ENCODE measurements at places on chromosomes 12 and 14. TPM values are rescaled to one million over a fixed set of nuclear protein-coding genes. Genes with fewer than 3 reads are reported as not detected.

DNA sequence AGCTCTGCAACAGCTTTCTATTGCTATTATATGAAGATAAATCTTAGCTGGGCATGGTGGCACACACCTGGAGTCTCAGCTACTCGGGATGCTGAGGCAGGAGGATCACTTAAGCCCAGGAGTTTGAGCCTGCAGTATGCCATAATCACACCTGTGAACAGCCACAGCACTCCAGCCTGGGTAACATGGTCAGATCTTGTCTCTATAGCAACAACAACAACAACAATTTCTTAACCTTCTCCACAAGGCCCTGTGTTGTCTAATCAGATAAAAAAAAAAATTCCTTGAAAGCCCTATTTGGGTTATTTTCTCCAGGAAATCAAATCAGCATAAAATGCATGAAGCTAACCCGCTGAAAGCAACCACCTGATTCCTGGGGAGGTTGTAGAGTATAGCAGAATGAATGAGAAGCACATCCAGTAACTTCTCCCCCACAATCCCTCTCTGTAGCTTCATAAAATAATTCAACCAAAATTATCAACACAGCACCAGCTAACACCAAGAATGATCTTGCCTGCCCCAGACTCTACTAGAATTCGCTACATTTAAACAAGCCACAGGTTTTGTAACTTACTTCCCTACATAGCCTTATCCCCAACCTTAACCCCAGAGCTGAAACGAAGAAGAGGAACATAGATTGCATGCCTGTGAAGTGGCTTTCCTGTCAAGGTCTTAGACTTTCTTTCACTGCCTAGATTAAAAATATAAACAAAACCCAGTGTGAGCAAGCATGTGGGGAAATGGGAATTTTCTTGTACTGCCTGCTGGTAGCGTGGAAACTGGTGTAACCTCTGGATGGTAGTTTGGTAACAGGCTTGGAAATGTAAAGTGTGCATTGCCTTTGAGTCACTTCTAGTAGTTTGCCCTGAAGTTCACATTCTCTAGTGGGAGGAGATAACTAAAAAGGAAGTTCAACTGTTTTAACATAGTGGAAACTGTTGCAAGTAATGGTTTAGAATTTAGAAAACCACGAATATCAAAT lies 6.0 kb upstream of the STK38L start:
- DNase-seq = no peak

GRCh38 chr12:28855761-28856310 lies 293.2 kb upstream of the FAR2 start:
- no peak for DNase-seq

- DNase-seq = no peak
These were observed 54.2 kb downstream of the SUSD6 start for GRCh38 chr14:69665631-69666030.

GRCh38 chr12:107660235-107660634 lies 25.4 kb upstream of the PWP1 start:
- no peak for DNase-seq

DNA sequence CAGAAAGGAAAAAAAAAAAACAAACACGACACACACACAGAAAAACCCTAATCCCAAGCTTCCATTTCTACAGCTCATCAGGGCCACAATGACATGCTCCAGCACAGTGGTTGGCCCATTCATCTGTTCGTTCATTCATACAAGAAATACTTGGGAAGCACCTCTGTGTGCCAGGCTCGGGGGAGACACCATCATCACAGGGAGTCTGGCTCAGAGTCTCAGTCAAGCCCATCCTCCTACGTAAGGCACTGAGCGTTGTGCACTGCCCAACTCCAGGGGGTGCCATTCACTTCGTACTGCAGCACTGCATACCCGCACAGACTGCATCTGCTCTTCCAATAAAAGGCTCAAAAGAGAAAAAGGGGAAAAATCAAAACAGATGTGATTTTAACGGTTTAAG lies 15.3 kb downstream of the VPS37B start:
- DNase-seq = no peak

DNA sequence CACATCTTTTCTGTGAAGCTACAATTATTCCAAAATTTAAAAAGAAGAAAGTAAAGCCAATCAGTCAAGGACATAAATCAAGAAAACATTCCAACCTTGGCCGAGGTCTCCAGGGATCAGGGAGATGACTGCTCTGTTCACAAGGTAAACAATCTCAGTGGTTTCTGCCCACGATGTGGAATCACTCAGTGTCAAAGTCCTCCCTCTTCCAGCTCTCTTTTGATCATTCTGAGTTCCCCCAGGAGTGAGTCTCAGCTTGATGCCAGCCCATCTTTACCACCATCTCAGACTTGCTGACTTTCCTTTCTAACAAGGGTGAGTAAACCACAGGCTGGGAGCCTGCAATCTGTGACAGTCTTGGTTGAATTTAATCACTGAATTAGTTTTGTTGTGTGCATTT lies 4.8 kb upstream of the SERPINA9 start:
- DNase-seq = no peak

DNA sequence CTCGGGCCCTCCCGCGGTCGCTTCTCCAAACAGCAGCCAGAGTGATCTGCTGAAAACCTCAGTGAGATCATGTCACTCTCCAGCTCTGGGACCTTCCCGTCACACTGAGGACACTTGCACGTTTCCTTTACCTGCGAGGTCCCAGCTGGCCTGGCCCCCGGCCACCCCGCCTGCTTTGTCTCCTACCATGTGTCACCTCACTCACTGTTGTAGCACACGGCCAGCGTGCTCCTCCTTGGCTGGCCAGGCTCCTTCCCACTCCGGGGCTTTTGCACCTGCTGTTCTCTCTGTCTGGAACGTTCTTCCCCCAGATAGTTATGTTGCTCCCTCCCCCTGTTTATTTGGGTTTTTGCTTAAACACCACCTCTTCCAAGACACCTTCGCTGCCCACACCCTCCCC lies 199.0 kb downstream of the TSPAN9 start:
- no peak for DNase-seq

DNA sequence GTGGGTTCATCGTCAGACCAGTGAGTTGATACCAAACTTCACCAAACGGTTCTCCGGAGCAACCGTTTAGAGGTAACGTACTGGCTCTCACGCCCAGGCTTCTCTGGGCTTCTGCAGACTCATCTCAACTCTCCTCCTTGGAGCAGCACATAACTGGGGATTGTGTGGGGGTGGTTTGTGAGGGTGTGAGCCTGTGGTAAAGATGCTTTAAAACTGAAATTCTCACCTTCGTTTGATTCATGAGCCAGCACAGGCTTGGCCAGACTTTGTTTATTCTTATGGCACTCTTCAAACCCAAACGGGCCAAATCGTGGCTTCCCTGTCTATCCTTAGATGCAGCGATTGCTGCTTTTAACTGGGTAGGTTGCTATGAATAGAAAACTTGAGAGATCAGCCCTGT lies 121.3 kb downstream of the SAMD4A start:
- DNase-seq = no peak

GRCh38 chr14:70047598-70048312 lies 141.0 kb downstream of the SLC8A3 start:
- peak; percentile 72 for DNase-seq

- no peak for DNase-seq
These were observed 106.4 kb downstream of the EFCAB11 start for GRCh38 chr14:89848165-89848564.

DNA sequence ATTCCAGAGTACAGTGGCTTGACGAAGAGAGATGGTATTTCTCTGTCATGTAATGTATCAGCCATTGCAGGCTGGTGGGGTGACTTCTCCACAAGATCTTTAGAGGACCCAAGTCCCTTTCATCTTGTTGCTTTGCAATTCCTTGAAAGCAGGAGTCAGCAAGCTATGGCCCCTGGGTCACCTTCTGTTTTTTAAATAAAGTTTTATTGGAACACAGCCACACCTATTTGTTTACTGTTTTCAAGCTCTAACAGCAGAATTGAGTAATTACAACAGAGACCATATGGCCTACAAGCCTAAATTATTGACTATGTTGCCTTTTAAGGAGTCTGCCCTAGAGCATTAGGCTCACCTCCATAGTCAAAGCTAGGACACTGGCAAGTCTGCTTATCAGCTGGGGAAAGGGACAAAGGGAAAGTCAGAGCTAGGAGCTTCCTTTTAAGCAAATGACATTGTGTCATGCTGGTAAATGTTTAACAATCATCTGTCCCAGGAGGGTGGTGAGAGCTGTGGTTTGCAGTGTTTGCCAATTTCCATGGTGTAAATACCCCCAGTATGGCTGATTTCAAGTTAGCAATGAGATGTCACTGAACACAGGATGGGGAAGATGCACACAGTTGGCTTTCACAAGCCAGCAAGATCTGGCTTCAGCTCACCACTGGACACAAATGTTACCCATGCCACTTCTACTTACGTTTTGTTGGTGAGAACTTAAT lies 87.7 kb upstream of the PWP1 start:
- DNase-seq = no peak

GRCh38 chr12:119444462-119445044 lies 110.0 kb downstream of the CCDC60 start:
- peak; percentile 47 for DNase-seq

DNA sequence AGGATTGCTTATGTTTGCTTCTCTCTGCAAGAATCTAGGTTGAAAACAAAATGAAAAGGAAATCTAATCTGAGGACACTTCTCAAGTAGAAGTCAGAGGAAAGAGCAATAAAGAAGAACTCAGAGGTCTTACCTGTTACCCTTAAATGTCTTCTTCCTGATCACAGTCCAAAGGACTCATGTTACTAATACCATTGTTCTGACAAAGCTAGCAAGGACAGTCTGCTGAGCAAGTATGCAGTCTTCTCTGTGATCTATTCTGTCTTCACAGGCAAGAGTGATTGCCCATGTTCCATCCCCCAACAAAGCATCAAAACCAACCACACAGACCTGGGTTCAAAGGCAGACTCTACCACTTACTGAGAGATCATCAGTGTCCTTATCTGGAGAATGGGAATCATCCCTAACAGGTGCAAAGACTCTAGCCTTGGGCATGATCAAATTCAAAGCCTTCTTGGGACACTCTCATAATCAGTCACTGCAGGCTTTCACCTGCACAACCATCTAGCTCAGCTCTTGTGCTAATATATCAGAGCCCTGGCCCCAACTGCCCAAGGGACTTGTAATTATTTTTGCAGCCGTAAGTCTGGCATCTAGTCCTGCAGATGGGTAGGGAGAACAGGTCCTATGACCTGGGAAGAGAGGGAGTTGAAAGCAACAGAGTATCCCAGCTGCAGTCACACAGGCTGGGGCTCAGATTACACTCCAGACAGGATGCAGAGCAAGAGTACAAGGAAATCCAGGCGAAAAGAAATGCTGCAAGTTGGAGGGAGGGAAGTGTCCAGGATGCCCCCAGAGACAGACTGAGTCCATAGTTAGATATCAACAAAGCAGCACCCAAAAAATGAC lies 97.9 kb upstream of the NUDT4 start:
- peak; percentile 53 for DNase-seq

GRCh38 chr12:57523706-57524614 lies 1.3 kb downstream of the MBD6 start:
- no peak for DNase-seq

NR4A1 gene
- 37.9 TPM for total RNA-seq

GCN1 gene
- 171 TPM for total RNA-seq

SLC25A47 gene
- not detected for total RNA-seq

HOXC10 gene
- total RNA-seq = 4.5 TPM

WNT1 gene
- total RNA-seq = not detected

CACNA1C gene
- total RNA-seq = 0.05 TPM

KRT83 gene
- not detected for total RNA-seq

RSRC2 gene
- 79.0 TPM for total RNA-seq

CCDC175 gene
- not detected for total RNA-seq

GYS2 gene
- 0.66 TPM for total RNA-seq

VRTN gene
- total RNA-seq = 1.7 TPM

Measured in Caco-2 (cell line).